Stimulated activated CD8-positive, alpha-beta memory T cell treated with anti-CD3 and anti-CD28 coated beads, Interleukin-4, amount 100 ng/mL, for 1 hour (primary cell): ENCODE measurements at places on chromosomes 12 and 14.

DNA sequence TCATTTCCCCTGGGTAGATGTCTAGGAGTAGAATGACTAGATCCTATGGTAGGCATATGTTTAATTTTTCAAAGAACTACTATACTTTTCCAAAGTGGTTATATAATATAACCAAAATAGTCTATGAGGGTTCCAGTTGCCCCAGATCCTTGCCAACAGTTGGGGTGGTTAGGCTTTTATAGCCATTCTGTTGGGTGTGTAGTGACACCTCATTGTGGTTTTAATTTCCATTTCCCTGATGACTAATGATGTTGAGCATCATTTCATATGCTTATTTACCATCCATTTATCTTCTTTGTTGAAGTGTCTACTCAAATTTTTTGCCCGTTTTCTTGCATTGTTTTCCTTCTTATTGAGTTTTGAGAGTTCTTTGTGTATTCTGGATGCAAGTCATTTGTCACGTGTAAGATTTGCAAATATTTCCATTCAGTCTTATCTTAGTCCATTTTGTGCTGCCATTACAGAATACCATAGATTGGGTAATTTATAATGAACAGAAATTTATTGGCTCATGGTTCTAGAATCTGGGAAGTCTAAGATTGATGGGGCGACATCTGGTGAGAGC is 4.7 kb downstream of the SYNE2 start:
- no peak for DNase-seq

- DNase-seq, result no peak
Observed at GRCh38 chr14:69066396-69067171, 86.3 kb downstream of the DCAF5 start.

- DNase-seq, result no peak
Observed at GRCh38 chr14:105528586-105529318, 2.4 kb downstream of the TMEM121 start.

- no peak for DNase-seq
Observed at GRCh38 chr12:57896115-57896433, 45.3 kb upstream of the ATP23 start.

DNA sequence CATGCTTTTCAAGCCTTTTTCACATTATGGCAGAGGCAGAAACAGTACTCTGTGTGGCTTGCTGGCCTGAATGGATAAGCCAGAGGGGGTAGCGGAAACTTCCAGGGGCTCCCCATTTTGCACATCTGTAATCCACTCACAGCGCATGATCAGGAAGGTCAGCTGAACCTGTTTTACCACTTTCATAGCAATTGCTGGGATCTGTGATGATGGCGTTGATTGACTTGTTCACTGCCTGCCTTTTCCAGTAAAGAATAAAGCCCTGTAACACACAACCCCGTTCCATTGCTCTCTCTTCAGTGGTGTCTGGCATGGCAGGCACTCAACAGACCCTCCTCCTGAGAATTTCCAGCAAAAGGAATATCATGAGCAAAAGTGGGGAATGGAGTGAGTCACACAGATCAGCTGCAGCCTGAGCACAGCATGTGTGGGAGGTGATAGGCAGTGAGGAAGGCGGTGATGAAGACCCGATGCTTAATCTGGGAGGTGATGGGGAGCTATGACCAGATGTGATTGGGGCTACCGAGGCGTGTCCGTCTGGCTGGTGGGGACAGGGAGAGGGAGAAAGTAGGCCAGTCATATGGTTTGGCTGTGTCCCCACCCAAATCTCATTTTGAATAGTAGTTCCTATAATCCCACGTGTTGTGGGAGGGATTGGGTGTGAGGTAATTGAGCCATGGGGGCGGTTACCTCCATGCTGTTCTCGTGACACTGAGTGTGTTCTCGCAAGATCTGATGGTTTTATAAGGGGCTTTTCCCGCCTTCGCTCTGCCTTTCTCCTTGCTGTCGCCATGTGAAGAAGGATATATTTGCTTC is 44.7 kb upstream of the CHST11 start:
- no peak for DNase-seq

- DNase-seq, result no peak
Observed at GRCh38 chr14:39988939-39989338, 556.7 kb upstream of the FBXO33 start.

DNA sequence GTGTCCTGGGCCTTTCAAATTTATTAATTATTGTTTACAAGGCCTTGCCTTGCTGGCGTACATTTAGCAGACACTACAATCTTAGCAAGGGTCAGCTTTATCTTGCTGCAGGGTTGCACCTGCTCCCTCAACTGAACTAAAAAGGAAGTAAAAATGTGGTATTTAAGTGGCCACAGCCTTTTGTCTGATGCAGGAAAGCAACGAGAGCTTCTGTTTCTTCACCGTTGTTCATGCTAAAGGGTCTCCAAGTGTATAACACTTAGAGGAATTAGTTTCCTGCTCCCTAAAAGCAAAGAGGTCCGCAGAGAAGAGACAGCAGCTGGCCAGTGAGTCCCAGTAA is 62.8 kb upstream of the EGLN3 start:
- DNase-seq, result no peak

- no peak for DNase-seq
Observed at GRCh38 chr12:113461666-113462065, 10.0 kb downstream of the LHX5 start.

- no peak for DNase-seq
Observed at GRCh38 chr14:47785058-47785457, 109.7 kb upstream of the MDGA2 start.

GRCh38 chr12:25590011-25590721 is 37.1 kb upstream of the LMNTD1 start:
- DNase-seq, result no peak

DNA sequence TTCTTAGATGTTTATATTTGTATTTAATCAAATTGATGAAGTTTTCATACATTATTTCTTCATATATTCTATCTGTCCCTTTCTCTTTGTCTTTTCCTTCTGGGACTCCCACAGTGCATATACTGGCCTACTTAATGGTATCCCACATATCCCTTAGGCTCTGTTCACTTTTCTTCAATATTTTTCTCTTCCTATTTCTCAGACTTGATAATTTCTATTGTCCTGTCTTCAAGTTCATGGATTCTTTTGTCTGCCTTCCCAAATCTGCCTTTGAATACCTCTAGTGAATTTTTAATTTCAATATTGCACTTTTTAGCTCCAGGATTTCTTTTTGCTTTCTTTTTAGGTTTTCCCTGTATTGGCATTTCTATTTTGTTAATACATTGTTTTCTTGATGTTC is 33.4 kb downstream of the IFT81 start:
- no peak for DNase-seq

DNA sequence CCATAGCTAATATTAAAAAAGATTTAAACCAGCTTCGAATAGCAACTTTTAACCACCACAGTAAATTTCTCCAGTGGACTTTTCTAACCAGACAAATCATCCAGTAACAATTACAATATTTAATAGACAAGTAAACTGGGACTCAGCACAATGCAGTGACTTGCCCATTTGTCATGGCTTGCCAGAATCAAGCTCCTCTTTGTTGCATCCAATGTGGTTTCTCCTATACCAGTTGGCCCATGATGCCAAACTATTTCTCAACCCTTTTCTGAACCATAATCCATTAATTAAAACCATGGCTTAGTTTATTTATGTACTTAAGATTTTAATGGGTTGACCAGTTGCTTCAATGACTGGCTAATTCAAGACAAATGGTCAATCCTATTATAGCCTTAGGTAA is 64.4 kb downstream of the DIO2 start:
- no peak for DNase-seq

DNA sequence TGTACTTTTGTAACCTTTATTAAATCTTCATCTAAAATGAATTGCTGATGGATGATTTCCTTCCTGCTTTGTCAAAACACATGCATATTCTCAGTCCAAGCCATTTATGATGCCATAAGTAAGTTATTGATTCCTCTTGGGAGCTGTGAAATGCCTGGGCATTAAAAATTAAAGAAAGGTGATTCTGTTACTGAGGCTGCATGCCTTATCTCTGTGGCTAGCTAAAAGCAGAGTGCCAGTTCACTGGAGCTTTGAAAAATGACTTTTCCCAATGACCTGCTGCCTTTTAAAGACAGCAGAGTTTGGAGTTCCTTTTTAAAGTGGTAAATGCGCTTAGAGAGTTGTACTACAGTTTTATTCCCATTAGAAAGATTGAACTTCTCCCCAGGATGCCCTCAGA is 152.1 kb downstream of the TMTC2 start:
- DNase-seq, result no peak

GRCh38 chr12:1350055-1350933 is 244.1 kb downstream of the FBXL14 start:
- DNase-seq, result no peak

- no peak for DNase-seq
Observed at GRCh38 chr14:36517242-36518030, 2.6 kb downstream of the NKX2-1 start.

- no peak for DNase-seq
Observed at GRCh38 chr14:104600141-104600643, 4.4 kb downstream of the TMEM179 start.

- no peak for DNase-seq
Observed at GRCh38 chr14:32603992-32604565, 275.0 kb downstream of the AKAP6 start.

- DNase-seq, result no peak
Observed at GRCh38 chr12:1644534-1645438, 15.8 kb downstream of the WNT5B start.

DNA sequence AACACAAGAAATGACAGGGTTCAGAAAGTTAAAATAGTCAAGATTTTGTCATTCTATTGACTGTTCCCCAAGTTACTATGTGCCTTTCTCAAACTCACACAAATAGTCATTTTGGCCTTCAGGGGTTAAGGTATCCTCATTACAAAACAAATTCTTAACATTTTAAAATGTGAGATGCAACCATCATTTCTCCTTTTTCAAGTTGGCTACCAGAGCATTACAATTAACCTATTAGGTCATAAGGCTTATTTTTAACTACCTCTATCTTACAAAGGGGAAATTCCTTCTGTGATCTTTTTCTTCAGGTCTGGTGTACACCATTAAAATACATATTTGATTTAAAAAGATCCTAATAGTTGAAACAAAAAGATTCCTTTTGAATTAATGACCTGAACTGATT is 61.2 kb downstream of the SLC38A1 start:
- no peak for DNase-seq
